ENCODE measurements at places on chromosomes 5 and 9.

DNA sequence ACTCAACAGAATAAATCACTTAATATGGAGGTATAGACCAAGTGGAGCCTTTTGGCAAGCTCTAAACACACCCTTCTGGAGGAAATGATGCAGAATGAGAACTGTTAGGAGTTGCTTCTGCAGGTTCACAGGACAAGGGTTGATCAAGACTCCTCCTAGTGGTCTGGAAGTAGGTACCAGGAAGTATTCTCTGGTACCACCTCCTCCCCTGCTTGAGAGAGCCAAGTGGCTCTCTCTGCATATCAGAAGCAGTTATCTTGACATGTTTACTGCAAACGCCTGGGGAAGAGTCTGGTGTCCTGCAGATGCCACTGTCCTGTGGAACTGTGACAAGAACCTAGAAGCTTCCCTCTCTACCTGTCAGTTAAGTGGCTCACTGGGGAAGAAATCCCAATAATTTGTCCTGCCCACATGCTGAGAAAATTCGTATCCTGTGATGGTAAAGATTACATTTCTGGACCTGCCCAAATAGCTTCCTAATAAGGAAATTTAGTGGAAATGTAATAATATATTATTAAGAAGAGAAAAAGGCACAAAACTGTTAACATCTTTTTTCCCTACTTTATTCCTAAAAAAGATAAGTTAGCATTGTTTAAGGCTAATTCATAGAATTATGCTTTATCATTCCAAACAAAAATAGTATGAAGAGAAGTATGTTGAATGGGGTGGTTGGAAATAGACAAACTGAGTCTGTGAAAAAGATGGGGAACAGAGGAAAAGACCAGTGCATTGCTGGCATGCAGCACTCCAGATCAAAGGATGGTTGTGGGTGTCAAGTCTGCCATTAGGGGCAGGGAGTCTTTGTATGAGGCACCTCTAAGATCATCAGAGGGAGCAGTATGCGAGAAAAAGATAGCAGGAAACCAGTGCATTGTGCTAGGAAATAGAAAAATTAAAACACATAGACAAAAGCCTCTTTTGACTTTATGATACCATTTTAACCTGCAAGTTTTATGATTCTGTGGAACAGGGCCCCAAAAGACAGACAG is 118.8 kb downstream of the CDC42SE2 start:
- DNase-seq = peak; percentile 57

- DNase-seq = no peak
Measured at GRCh38 chr5:6557807-6558575, 74.9 kb downstream of the NSUN2 start.

- DNase-seq = no peak
Measured at GRCh38 chr9:125655691-125656410, 51.2 kb downstream of the MAPKAP1 start.

GRCh38 chr9:107784235-107784958 is 294.8 kb upstream of the KLF4 start:
- no peak for DNase-seq

DNA sequence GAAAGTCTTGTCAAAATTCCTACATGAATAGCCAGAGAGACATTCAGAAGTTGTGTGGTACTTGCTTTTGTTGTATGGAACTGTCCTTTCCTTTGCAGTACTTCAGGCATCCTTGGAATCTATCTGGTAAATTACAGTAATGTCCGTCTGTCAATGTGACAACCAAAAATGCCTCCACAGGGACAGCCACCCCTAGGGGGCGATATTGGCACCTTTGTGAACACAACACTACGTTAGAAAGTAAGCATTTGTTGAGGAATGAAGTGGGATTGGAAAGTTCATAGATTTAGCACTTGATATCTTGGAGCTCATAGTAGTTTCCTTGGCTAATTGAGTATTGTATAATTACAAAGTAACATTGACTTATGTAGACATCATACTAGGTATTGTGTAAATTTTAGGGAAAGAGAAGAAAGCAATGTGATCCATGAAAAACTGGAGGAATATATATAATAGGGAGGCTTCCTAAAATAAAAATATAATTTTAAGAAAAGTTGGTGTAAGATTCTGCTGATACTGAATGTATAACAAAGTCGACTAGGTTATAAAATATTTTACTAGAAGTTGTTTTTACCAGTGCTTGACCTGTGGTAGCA is 32.7 kb downstream of the TMEFF1 start:
- peak; percentile 57 for DNase-seq

GRCh38 chr9:121819428-121820231 is 168.2 kb downstream of the DAB2IP start:
- DNase-seq = peak; percentile 32

DNA sequence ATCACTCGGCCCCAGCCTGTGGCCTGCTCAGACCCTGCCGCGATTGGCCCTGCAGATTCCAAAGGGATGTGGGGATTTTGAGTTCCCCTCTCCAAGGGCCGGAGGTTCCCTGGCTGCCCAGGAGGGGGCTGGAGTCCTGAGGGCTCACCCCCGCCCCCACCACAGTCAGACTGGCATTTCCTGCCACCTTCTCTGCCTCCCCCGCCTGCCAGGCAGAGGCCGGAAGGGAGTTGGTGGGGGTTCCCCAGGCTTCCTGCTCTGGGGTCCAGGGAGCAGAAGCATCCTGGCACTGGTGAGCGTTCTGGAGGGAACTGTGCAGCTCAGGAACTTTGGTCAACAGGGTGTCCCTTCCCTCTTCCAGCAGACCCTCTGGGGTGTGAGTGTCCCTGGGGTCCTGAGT is 70.6 kb downstream of the RXRA start:
- DNase-seq = no peak

DNA sequence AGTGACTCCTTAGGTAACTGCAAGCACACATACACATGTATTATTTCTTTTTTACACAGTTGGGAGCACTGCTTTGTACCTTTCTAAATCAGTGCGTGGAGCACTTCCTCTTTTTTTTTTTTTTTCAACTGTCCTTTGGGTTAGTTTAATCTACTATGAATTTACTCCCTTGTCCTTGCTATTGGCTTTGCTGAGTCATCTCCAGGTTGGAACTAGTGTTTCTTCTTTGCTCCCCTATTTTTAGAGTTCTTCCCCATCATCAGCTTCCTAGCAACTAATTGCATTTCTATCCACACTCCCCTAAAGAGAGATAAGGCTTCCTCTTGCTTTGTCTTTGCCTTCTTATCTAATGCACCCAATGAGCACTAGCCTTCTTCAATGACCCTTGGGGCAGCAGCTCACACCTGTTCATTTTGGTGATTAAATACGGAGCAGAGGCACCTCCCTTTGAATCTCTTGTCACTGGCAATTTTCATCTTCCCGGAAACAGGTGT is 24.3 kb downstream of the S100Z start:
- no peak for DNase-seq

DNA sequence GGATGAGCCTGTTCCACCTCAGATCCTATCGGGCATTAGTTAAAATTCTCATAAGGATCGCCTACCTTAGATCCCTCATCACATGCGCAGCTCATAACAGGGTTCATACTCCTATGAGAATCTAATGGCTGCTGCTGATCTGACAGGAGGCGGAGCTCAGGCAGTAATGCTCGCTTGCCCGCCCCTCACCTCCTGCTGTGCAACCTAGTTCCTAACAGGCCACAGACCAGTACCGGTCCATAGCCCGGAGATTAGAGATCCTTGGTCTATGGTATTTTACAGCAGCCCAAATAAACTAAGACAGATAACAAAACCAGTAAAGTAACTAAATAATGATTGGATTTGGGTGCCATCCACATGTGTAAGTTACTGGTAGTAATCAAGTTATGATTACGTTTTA is 17.5 kb downstream of the GOLPH3 start:
- no peak for DNase-seq

GRCh38 chr5:72036951-72037350 is 70.3 kb upstream of the MAP1B start:
- DNase-seq = no peak

- no peak for DNase-seq
Measured at GRCh38 chr5:167969998-167970397, 321.4 kb upstream of the WWC1 start.

- DNase-seq = peak; percentile 53
Measured at GRCh38 chr9:111961575-111961974, 65.0 kb downstream of the UGCG start.

DNA sequence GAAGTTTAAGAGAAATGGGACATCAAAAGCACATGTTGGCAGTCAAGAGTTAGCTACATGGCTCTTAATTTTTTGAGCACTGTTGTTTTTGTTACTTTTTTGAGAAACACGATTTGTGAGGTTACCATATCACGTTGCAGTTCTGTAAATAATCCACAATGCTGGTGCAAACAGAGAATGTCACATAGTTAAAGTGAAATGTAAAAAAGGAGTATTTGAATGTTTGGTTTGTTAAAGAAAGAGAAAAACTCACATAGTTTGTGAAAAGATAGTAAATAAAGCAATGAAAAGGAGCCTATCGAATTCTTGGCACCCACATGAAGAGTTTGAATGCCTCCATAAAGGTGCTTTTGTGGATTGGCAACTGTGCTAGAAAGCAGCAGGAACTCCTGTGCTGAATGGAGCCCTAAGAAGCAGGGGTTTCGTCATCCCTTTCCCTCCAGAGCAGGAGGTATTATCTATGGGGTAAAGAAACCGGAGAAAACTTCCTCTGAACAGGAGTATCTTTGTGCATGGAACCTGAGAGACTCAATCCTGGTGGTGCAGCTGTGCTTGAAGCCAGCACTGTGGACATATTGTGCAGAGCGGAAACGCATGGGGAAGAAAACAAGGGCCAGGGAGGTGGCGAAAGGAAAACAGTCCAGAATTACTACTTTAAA is 148.5 kb upstream of the OTULINL start:
- no peak for DNase-seq

DNA sequence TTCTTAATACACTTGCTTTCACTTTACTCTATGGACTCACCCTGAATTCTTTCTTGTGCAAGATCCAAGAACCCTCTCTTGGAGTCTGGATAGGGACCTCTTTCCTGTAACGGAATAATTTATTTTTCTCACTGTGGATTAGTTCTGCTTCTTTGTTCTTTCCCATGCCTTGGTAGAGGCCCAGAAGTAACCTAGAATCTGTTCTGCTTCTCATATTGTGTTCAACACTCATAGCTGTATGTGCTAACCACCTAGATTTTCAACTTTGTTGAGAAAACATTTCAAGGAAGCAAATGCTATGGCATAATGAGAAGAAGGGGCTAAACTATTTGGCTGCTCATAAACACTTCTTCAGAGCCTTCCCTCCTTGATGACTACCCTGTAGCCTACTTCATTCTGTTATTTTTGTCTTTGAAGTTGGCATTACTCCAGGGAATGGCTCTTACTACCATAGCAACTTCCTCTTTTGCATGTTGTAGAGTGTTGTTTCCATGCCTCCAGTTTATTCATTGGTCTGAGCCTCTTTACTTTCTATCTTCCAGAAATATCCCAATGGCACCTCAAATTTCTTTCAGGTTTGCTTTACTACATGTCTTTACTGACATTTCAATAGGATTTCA is 74.3 kb downstream of the KIAA0825 start:
- DNase-seq = no peak

DNA sequence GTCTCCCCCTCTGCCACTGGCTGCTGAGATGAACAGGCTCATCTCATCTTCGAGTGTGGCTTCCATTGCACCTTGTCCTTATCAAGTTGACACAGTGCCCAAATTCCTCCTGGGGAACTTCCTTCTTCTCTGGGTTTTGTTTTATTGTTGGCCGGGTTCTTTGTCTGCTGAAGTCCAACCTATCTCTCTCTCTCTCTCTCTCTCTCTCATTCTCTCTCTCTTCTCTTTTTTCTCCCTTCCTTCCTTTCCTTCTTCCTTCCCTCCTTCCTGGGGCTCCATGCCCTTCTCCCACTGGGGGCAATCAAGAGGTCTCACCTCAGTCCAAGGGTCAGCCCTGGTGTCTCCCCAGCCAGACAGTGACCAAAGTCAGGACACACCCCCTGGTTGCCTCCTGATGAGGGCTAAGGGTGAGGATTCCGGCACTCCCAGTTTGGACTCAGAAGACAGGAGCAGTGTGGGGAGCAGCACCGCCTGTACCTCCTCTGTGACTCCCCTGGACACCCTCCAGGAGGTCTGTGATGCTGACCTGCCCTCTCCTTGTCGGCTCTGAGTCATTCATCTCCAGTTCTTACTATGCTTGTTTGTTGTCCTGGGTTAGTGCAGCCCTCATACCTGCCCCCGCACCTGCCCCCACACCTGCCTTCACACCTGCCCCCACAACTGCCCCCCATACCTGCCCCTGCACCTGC is 30.7 kb downstream of the KCNT1 start:
- no peak for DNase-seq

- DNase-seq = no peak
Measured at GRCh38 chr9:106922026-106922425, 59.1 kb downstream of the ZNF462 start.

DNA sequence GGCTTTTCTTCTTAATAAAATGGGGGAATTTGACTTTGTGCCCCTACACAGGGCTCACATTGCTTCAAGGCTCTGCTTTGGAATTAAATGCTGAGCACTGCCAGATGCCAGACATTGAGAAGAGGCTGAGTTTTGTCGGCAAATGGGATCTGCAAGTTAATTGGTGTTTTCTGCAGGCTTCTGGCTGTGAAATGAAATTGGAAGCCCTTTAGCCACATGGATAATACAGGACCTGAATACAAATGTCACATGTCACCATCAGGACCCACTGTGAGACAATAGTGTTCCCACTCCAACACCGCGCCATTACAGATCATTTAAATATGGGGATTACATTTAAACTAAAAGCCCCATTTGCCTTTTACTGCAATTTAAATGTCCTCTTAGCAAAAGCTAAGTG is 164.4 kb downstream of the ZSWIM6 start:
- DNase-seq = no peak

GRCh38 chr5:68415177-68416085 is 199.9 kb downstream of the PIK3R1 start:
- DNase-seq = no peak

DNA sequence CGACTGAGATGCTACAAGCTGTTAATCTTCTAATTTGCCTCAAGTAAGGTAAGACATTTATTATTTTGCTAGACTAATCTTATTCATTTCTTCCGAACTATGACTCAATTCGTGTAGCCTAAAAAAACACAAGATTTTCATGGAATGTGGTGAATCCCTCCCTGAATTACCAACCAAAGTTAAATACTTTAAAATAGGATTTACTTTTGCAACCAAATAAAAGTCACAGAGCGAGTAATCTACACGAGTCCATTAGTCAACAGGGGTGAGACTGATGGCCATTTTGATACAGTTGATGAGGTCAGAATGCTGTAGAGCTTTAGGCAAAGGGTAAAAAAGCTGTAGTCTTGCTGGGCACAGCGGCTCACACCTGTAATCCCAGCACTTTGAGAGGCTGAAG is 13.1 kb upstream of the BNC2 start:
- DNase-seq = no peak

- DNase-seq = no peak
Measured at GRCh38 chr5:74396913-74397622, 243.5 kb downstream of the ENC1 start.

DNA sequence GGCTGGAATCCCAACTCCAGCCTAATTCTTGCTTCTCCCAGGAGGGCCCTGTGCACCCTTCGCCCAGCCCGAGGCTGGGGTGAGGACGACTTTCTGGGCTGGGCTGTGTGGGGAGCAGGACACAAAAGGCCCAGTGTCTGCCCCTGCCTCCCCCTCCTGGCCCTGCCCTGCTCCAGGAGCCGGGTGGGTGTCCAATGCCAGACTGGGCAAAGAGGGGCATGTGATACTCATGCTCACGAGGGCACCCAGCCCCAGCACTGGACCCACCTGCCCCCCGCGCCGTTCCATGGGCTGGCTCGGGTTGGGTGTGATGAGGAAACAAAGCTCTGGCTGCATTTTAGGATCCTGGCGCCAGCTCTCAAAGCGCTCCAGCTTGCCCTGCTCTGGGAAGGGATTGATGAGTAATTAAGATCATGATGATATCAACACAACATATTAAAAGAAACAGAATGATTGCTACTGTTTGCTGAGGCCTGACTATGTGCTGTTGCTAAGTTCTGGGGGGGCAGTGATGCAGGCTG is 30.7 kb downstream of the LHX2 start:
- DNase-seq = no peak
